Right hindlimb (tissue), 1 donor: ENCODE measurements at places on chromosomes 11 and 22.

DNA sequence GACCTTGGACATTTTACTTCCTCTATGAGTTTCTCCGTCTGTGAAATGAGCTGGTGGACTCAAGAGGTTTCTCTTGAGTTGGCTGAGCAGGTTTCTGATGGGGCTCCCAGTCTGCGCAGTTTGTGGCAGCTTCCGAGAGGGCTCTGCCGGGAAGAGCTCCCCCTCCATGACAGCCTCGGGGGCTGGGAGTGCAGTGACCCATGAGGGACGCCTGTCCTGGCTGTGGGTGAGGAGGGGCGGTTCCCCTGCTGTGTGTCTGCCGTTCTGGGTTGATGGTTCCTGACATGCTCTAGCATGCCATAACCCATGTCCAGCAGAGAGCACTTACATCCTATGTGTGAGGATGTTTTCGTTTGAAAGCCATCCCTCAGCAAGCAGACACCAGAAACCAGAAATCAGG is 14.8 kb downstream of the CSF2RB start:
- no peak for DNase-seq

- no peak for DNase-seq
Measured at GRCh38 chr11:75931124-75931523, 116.1 kb downstream of the UVRAG start.

DNA sequence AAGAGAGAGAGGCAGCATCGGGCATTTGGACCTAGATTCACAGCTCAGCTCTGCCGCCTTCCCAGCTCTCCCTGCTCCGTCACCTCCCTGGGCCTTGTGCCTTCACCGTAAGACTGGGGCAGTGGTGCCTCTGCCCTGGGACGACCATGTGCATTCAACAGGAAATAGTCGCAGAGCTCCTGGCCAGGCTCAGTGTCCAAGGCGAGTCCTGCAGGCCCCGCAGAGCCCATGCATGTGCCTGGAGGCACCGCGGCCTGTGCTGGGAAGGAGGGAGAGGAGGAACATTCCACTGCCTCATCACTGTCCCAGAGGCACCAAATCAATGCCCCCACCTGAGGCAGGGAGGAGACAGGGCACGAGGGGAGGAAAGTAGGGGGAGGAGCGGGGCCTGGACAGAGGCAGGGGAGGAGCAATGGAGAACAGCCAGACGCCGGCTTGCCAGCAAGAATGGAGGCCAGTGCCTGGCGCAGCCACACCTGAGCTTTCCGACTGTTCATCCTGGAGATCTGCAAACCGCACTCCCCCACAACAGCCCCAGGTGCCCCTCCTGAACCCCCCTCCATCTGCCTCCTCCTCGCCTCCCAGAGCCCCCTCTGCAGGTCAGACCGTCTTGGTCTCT is 74.4 kb upstream of the PRR5 start:
- DNase-seq = no peak

GRCh38 chr22:18999008-18999407 is 62.9 kb upstream of the PRODH start:
- no peak for DNase-seq

- no peak for DNase-seq
Measured at GRCh38 chr11:94151903-94152677, 23.4 kb downstream of the PANX1 start.

GRCh38 chr11:10287140-10287539 is 6.9 kb downstream of the SBF2 start:
- DNase-seq = no peak

DNA sequence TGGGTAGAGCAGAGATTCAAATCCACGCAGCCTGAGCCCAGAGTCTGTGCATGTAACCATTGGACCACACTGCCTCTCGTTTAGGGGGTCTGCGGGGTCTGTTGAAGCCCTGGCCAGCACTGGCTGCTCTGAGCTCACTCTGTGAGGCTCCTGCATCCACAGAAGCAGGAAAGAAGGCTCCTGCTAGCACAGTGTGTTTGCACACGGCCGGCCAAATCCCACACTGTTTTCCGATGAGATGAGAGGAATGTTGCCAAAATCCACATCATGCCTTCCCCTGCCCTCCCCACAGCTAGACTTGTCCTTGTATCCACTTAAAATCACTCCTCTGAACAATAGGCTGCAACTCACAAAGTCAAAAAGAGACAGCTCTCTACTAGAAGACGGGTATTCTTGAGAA is 10.6 kb upstream of the SLC22A12 start:
- peak; percentile 68 for DNase-seq

- DNase-seq = no peak
Measured at GRCh38 chr11:92264350-92264749, 39.7 kb downstream of the FAT3 start.

GRCh38 chr22:36391638-36392037 is 3.9 kb upstream of the MYH9 start:
- DNase-seq = no peak

GRCh38 chr11:113934761-113935160 is 30.2 kb downstream of the HTR3B start:
- no peak for DNase-seq

GRCh38 chr22:49159711-49160110 is 668.0 kb downstream of the BRD1 start:
- DNase-seq = no peak

- DNase-seq = no peak
Measured at GRCh38 chr11:118313242-118313641, 8.7 kb downstream of the CD3E start.

DNA sequence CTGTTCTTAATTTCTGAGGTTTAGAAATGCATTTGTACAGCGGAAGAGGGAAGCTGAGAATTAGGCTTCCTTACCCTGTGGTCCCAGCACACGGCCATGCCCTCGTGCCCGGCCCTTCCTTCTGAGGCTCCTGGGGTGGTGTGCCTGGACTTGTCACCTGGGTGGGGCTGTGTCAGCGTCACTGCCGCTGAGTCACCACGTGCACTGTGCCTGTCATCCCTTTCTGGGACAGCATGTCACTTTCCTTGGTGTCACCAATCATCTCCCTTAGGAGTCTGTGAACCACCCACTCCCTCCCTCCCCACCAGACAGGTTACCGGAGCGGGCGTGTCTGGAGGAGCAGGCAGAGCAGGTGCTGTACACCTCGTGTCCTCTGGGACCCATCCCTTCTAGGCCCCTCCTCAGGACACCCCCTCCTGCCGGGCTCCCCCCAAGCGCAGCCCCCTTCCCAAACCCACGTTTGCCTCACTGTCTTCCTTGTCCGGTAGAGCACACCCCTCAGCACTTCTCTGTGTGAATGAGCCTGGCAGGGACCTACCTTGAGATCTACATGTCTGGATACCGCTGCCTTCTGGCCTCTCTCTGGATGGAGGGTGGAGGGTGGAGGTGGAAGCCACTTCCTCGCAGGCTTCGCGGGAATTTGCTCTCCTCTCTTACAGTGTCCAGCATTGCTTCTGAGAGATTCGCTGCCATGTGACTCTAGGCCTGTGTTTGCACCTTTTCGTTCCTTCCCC is 367.6 kb downstream of the TBC1D22A start:
- DNase-seq = peak; percentile 6

DNA sequence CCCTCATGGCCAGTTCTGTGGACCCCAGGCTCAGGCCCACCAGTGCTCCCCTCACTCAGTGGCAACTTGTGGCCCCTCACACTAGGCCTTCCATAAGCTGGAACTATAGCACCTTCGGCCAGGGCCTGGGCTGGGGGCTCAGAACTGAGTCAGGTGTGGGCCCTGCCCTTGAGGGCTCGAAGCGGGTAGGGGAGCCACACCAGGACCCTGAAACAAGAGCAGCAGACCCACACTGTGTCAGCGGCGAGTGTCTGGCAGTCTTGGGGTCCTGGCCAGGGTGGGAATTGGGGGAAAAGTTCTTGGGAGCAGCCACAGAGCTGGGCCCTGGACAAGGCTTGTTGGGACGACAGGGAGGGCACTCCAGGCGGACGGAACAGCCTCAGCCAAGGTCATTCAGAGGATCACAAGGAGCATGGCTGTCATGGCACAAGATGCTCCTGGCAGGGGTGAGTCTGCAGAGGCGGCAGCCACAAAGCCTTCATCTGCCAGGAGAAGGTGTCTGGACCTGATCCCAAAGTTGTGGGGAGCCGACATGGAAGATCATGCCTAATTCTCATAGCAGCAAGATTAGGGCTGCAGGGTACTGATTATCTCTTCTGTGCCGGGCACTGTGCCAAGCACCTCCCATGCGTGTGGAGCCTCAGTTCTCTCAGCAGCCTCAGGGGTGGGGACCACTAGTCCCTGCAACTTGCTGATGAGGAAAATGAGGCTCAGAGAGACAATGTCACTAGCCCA is 50.7 kb downstream of the SHISAL1 start:
- peak; percentile 20 for DNase-seq

GRCh38 chr22:20111045-20111688 is 4.7 kb upstream of the RANBP1 start:
- no peak for DNase-seq
